ENCODE measurements at places on chromosomes 6 and 20. TPM values are rescaled to one million over a fixed set of nuclear protein-coding genes. Genes with fewer than 3 reads are reported as not detected.

DNA sequence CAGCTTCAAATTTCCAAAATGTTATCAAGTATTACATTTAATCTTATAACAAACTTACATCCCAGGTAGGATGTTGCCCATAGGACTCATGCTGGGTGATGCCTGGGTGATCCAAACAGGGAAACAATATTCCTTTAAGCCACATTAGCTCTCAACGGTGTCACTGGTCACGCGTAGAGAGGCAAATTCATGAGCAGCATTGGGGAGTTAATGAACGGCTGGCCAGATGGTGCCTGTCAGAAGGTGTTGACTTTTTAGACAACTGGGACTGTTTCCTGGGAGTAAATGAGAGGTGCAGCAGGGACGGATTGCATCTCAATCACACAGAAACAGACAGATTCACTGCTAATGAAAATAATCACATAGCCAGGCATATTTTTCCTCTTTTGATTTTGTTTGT is 83.3 kb upstream of the ID4 start:
- DNase-seq, result no peak

GRCh38 chr6:168615837-168616236 is 174.9 kb downstream of the SMOC2 start:
- no peak for DNase-seq

DNA sequence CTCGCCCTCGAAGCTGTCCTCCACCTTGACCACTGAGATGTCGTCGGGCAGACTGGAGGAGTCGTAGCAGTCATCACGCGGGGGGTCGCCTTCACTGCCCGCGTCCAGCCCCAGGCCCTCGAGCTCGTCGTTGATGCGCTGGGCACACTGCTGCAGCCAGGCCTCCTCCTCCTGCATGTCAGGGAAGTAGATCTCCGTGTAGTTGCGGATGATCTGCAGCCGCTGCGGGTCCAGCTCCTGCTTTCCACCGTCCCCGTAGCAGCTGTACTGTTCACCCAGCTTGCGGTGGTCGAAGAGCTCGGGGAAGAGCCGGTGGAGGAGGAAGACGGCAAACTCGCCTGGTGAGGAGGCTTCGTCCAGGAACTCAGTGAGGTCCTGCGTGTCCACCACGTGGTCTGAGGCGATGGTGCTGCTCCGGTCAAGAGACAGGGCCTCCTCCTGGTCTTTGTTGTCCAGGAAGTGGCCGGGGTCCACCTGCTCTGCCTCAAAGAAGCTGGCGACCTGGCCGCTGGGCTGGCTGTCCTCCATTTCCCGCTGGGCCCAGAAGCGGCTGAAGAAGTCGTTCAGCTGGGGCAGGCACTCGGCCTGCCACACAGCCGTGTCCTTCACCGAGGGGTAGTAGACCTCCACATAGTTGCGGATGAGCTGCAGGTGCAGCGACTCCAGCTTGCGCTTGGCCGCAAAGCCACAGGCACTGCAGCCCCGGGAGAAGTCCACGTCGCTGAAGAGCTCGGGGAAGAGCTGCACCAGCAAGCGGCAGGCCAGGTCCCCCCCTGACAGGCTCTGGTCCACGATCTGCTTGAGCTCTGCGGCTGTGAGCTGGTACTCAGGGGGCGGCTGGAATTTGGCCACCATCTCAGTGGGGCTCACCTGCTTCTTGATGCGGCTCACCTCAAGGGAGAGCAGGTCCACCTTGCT is 41.9 kb downstream of the MTRES1 start:
- no peak for DNase-seq

DNA sequence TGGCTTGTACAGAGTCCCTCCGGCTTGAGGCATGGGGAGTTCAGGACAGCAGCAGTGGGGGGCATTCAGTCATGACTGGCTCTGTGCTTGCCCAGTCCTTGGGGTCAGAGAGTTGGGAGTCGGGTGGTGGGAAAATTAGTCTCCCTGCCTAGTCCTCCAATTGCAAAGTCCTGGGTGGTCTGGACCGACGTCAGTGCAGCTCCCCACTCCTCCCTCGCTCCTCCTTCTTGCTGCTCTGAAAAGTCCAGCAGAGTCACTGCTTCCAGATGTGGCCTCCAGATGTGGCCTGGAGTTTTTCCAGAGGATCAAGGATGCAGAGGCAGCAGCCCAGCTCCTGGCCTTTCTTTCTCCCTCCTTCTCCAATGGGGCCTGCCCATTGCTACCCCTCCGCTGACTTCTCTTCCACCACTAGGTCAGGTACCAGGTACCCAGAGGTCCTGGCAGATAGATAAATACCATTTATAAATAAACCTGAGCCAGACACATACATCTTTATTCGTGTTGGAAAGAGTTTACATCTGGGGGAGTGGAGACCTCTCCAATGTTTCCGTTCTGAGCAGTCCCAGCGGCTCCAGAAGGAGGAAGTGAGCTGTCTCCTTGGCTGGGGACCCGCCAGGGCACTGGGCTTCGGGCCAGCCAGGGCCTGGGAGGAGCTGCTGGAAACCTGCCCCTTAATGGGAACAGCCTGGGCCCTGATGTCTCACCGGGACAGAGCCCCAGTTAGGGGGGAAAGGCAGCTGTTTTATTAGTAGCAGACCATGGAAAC is 49.0 kb upstream of the RNF24 start:
- DNase-seq, result peak; percentile 94

GRCh38 chr6:26223228-26223627 is 136.0 kb downstream of the HFE start:
- no peak for DNase-seq

Gene NOX3
- not detected for total RNA-seq

Gene CASS4
- total RNA-seq, result 0.47 TPM

All from left ventricle myocardium inferior (tissue), 1 donor.